T-cell (primary cell): ENCODE measurements at places on chromosomes 4 and X.

DNA sequence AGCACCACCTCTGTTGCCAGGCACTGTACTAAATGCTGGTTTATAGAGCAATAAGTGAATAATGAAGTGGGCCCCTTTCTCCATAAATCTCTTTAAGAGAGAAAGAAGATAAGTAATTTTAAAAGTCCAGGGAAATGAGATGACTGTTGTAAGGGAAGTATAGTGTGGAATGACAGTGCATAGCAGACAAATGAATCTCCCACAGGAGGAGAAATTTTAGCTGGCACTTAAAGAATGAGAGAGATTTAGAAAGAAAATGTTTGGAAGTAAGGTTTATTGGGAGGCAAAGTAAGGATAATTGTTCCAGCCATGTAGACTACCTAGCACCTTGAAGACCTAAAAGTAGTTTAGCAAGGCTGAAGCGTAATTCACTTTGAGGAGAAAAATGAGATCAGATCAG, 1081.1 kb upstream of the PABPC4L start:
- no peak for DNase-seq

DNA sequence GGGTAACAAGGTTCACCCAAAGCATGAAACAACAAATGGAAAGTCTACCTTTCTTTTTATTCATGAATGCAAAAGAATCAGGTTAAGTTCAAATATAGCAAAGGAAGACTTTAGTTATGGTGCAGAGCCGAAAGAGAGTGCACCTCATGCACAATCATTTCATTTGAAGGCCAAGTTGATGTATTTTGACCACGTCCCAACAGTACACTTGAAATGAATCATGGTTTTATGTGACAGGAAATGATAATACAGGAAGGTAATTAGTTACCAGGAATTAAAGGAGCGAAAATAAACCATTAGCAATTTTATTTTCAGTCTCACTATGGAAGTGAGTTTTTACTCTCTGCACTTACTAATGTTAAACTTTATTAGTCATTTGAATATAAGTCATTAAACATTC, 281.2 kb upstream of the DIAPH2 start:
- DNase-seq = no peak

DNA sequence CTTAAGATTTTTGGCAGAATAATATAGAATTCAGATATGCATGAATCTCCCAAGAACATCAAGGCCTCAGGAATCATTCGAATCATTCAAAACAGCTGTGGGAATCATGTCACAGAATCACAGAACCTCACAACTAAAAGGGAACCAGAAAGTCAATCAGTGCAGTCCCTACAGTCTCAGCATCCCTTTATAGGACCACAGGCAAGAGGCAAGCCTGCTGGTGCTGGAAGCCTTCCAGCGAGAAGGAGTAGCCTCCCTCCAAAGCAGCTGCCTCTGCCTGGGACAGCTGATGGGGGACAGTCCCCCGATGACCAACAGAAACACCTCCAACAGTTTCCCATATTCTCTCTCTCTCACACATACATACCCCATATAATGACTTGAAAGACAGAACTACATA, 20.7 kb downstream of the QDPR start:
- DNase-seq = no peak

DNA sequence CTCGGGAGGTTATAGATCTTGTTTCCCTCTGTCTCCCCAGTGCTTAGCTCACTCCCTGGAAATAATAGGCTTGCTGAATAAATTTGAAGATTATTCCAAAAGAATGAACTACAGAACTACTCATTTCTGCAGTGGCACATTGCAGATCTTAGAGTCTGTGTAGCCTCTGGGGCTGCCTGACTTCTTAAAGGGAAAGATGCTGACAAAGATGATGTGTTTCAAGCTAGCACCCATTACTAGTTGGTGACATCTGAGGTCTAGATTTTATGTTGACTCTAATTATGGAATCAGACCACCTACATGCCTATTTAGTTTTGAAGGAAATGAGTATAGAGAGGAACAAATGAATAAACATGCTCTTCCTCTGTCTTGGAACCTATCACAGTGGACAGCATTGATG, 123.7 kb upstream of the KCNIP4 start:
- no peak for DNase-seq

DNA sequence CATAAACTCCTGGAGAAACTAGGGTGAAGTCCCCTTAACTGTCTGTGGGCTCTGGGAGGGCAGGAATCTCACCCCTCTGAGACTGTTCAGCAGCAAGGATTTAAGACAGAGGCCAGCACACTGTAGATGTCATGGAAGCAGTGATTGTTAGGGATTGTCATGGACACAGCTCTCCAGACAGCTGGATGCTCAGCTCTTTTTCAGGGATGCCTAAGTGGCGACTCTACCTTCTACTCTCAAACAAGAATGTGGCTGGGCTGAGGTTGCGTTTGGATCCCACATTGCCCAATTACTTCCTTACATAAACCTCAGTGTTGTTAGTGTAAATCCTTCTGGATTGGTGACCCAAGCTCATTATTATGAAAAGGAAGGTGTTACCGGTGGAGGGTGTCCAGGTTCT, 291.9 kb upstream of the VCX3A start:
- no peak for DNase-seq

DNA sequence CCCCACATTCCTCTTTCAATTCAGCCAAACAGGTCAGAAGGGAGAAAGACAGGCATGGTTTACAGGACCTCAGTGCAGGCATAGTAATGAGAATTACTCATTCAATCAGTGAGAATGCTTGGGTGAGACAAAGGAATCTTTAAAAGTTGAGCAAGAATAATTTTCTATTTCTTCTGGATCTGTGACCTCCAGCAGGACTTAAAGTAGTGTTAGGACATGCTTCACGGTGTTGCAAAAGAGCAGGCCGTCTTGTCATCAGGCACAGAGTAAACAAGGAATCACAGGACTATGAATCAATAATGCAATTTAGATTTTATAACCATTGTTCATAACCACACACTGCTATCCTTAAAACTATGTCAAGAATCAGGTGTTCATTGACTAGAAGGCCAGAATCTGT, 130.6 kb upstream of the GLRA2 start:
- no peak for DNase-seq

DNA sequence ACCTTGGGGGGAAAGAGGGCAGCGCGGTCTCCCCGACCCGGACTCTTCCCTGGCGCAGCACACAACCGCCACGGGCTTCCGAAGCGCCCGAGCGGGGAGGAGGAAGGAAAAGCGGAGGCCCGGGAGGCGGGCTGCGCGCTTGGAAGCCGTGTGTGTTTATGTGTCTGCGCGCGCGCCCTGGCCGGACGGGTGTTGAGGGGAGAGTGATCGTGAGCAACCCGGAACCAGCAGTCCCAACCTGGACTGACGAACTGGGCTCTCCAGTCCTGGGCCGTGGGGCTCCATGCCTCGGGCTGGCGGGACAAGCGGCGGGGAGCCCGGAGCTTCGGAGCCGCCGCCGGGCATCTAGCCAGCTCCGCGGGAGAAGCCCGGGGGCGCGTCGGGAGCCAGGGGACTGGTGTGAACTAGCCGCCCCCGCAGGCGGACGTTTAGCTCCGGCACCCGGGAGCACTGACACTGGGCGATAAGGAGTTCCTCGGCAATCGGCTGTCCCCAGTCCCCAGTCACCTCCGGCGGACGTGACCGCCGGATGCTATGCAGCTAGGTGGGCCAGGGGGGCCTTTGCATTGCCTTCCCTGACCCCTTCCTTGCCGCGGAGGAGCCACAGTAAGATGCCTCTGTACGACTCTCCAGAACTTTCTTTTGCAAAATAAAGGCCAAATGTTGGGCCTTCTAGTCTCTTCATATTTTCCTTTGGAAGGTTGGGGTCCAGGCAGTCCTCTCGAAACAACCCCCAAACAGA, 74.8 kb upstream of the BCOR start:
- DNase-seq = no peak

GRCh38 chrX:2351999-2352995, 148.5 kb downstream of the DHRSX start:
- no peak for DNase-seq

- no peak for DNase-seq
These were observed 7.2 kb downstream of the OCIAD2 start for GRCh38 chr4:48899432-48899749.

DNA sequence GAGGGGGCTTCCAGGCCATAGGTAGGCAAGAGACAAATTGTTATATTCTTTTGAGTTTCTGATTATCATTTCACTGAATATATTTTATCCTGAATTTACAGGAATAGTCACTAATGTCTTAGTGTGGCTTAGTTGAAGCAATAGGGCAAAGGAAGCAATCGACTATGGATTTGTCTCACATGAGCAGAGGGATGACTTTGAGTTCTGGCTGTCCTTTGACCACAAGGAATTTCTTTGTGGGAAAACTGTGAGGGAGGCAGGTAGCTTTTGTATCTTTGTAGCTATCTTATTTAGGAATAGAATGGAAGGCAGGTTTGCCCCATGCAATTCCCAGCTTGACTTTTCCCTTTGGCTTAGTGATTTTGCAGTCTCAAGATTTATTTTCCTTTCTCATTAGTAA, 207.3 kb upstream of the ANXA10 start:
- DNase-seq = no peak

DNA sequence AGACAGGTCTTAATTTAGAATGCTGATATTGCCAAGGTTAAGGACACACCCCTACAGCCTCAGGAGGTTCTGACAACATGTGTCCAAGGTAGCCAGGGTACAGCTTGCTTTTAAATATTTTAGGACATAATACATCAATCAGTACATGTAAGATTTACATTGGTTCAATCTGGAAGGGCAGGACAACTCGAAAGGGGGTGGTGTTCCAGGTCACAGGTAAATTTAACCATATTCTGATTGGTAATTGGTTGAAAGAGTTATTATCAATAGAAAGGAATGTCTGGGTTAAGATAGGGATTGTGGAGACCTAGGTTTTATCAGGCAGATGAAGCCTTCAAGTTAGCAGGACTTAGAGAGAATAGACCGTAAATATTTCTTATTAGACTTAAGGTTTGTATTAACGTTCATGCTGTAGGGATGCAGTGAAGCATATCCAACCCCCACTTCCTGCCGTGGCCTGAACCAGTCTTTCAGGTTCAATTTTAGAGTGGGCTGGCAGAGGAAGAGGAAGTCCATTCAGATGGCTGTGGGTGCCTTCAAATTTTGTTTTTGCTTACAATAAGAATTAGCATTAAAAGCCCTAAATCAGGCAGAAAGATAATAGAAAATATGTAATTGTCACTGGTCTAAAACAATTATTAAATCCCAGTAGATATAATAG, 136.5 kb upstream of the GALNTL6 start:
- DNase-seq = no peak

GRCh38 chr4:99690990-99691389, 33.4 kb upstream of the C4orf54 start:
- no peak for DNase-seq

DNA sequence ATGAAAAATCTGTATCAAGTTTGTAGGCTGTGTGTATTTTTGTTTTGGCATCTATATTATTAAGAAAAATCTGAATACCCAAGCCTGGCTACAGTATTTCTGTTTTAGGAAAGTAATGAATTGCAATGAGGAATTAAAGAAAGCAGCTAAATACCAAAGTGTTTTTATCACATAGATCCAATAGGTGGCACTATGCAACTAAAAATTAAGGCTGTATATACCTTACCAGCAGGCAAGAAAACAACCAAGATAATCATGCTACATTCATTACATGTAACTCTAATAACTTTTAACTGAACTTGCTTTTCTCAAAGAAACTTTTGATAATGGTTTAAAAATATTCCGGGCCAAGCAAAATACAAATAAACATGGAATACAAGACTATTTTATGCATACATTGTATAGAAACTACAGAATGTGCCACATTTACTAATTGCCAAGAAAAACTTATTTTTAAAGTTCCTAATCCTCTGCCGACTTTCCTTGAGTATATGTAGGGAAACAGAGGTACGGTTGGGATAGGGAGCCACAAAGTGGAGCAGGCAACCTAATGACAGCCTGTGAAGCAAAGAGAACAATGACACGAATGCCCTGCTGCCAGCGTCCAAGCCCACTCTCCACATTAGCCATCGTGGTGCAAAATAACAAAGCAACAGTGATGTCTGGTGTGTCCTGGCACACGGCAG, 63.7 kb downstream of the SEC24D start:
- no peak for DNase-seq

- no peak for DNase-seq
These were observed 62.6 kb upstream of the TEX13D start for GRCh38 chrX:124269881-124270280.

DNA sequence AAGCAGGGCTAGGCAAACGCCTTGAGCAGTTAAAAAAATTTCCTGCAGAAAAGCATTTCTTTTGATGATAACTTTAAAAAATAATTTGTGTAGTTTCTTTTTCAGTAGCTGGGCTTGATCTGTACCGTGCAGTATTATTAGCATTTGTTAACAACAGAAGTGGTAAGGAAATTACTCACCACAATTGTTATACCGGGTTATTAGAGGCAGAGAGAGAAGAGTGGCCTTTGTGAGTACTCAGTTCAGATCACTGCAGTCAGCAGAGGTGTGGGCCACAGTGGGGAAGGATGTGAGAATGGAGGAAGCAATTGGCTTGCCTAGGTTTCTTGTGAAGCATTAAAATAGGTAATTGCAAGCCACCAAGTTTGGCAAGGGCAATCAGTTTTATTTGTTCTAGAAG, 14.3 kb upstream of the IL21 start:
- DNase-seq = no peak

GRCh38 chr4:142126890-142127497, 490.6 kb downstream of the IL15 start:
- DNase-seq = peak; percentile 63

DNA sequence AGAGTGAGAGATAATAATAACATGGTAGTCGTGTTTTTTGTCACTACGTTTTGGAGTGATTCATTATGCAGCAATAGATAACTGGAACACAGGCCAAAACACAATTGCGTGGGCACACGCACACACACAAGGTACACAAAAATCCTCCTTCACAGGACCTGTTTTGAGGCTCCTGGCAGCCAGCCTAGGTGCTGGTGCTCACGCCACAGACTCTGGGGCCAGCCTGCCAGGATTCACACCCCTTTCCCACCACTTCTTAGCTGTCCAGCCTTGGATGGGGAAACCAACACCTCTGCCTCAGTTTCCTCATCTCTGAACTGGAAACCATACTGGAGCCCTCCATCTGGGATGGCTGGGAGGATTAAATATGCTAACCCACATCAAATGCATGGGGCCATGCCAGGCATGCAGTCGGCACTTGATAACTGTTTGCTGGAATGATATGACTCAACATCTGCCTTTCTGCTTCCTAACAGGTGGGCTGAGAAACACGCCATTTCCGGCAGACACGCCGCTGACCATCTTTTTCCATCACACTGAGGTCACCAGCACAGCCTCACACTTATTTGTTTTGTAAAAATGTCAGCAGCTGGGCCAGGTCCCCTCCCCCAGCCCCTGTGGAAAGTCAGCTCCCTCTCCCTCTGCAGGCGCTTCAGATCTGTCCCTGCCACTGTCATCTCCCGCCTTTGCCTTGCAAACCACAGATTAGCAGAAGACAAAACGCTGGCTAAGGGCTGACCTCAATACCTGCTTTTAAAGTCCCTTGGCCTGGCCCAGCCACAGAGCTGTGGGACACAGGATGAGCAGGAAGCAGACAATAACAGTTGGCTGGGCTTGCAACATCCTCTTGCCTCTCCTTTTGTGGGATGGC, 237.5 kb downstream of the BCOR start:
- DNase-seq = peak; percentile 12

- DNase-seq = no peak
These were observed 65.2 kb downstream of the PARM1 start for GRCh38 chr4:74997948-74998729.

- DNase-seq = no peak
These were observed 740 bp upstream of the NPY2R start for GRCh38 chr4:155207534-155208257.
